ENCODE measurements at places on chromosomes 1 and 21. TPM values are rescaled to one million over a fixed set of nuclear protein-coding genes. Genes with fewer than 3 reads are reported as not detected.

- DNase-seq: peak; percentile 60
Measured at GRCh38 chr1:42456754-42457089, 379 bp downstream of the PPCS start.

- DNase-seq: no peak
Measured at GRCh38 chr1:206023695-206024094, at the start of gene CTSE. CTSE (minus strand) TSS chr1:206023895; CDS start chr1:206023791, 104 bp downstream.

DNA sequence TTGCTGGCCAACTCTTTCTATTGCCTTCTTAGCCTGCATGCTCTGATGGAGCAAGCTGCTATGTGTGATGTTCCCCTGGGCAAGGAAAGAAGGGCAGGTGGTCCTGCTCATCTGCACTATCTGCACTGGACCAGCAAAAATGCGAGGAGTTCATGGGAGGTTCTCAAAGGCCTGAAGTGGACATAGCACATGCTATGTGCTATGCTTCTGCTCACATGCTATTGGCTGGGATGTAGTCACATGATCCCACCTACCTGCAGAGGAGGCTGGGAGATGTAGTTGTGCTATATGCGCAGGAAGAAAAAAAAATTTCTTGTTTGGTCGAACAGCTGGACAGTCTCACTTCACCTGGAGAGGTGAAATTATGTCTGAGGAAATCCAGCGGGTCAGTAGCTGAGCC lies 587.7 kb downstream of the MATN1 start:
- DNase-seq: no peak

GRCh38 chr1:151553659-151554058 lies 13.6 kb downstream of the TUFT1 start:
- DNase-seq: no peak

DNA sequence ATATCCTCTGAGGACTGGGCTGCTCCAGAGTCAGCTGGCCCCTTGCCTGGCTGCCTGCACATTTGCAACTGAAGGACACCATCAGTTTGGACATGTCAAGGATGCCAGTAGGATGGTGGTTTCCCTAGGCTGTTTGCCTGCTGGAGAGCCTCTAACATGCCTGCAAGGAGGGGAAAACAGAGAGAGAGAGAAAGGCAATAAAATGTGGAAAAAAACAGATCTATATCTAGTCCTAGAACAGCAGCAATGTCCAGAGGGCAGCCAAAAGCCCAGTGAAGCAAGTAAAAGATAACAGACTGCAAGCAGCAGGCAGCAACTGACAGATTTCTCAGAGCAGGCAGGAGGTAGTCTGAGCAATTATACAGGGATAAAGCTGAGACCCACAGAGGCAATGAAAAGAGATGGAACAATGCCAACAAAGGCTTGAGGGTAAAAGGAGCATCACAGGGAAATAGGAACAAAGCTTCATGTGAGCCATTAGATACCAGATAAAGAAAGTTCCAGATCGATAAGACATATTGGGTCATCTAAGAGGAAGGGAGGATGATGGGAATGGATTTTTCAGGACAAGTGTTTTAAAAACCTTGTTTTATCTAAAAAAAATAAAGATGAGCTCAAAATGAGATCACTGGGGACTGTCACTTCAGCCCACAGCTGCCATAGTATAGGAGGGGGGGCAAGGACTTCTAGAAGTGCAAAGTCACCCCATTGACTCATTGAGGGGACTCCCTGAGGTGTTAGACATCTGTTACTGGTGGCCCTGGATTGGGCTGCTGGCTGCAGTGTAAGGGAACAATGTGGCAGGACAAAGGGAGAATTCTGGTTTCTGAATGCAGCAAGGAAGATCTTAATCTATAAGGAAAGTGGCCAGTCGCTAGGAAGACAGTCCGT lies 38.6 kb upstream of the GADD45A start:
- DNase-seq: peak; percentile 49

DNA sequence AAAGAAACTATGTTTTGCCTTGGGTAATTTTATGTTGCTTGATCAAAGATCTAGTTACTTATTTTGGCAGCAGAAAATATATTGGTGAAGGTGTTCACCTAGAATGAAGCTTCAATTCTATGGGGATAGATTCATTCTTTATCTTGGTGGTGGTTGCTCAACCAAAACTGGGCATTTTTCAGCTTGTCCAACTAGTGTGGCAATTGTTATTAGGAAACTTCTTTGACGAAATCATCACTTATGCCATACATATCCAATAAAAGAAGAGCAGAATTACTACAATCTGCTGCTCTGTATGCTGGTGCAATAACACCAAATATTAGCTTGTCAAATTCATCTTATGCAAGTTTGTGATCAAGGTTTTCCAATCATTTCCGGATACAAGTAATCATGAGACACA lies 26.8 kb upstream of the TMPRSS15 start:
- no peak for DNase-seq

- no peak for DNase-seq
Measured at GRCh38 chr1:201136355-201137023, 9.5 kb upstream of the ASCL5 start.

GRCh38 chr1:94792473-94793295 lies 27.5 kb upstream of the SLC44A3 start:
- DNase-seq: no peak

GPR161 gene
- 6.0 TPM for total RNA-seq

PTAFR gene
- total RNA-seq: 7.6 TPM

TPTE gene
- not detected for total RNA-seq

FMO1 gene
- not detected for total RNA-seq

C8B gene
- not detected for total RNA-seq

KRTAP12-1 gene
- total RNA-seq: not detected

PLPPR5 gene
- total RNA-seq: not detected

OPRD1 gene
- total RNA-seq: not detected

DNA sequence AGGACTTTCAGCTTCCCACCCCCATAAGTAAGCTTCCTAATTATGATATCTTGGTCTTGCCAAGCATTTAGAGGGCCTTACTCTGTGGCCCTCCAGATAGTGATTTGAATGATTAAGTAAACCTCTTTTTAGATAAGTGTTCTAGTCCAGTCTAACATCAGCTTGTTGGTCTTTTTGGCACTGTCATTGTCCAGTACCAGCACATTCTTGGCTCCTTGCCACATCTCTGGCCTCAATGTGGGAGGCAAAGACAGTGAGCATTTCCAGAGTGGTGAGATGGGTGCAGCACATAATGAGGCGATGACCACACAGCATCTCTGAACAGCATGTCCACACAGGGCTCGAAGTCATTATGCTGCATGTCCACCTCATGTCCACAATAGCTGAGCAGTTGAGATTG lies 6.1 kb downstream of the CAPZA1 start:
- DNase-seq: no peak

DNA sequence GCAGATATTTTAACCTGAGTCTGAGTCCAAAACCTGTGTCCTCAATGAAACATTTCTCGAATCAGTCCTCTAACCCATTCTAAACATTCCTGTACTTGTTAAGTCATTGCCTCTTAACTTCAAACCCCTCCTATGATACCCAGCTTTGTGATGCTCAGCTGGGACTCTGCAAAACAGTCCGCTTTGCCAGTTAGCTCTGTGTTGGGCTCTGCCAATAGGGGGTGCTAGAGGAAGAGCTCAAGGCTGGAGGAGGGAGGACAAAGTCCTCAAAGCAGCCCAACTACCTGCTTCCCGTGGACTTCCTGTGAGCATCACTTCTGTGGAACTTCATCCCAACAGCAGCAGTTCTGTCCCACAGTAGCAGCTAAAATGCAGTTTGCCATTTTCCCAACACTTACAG lies 38.1 kb upstream of the SYT14 start:
- no peak for DNase-seq

- DNase-seq: no peak
Measured at GRCh38 chr1:119556423-119556822, 49.4 kb downstream of the HSD3B1 start.

DNA sequence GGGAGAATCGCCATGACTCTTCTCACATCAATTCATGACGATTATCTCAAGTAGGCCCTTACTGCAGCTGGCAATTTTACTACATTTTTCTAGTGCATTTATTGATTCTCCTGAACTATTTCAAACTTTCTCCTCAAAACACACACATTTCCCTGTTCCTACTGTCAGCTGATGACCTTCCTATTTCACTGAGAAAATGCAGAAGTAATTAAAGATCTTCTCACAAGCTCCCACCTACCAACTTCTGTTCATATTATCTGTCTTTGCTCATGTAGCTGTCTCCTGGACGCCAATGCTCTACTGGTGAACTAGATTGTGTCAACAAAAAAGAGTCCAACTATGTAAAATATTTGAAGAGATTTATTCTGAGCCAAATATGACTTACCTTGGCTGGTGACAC lies 36.4 kb upstream of the FASLG start:
- no peak for DNase-seq

- no peak for DNase-seq
Measured at GRCh38 chr1:33516428-33516827, 44.0 kb downstream of the ZSCAN20 start.

- no peak for DNase-seq
Measured at GRCh38 chr1:54361342-54361741, 44.9 kb downstream of the SSBP3 start.

NUP210L gene
- not detected for total RNA-seq

DNA sequence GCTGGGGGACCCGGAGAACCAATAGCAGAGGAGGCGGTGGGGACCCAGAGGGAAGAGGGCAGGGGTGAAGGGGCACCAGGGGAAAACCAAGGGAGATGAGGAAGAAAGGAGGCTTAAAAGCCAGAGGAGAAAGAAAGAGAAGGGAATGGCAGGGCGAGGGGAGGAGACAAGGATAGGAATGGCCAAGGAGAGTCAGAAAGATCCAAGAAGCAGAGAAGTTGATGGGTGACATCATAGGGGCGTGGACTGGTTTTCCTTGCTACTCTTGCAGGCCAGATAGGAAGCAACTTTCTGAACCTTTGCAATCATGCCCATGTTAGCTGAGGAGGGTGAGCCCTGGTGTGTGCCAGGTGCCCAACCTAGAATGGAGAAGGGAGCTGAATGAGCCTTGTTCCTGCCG lies 5.4 kb downstream of the NPR1 start:
- peak; percentile 50 for DNase-seq

ADIPOR1 gene
- 113 TPM for total RNA-seq

DNA sequence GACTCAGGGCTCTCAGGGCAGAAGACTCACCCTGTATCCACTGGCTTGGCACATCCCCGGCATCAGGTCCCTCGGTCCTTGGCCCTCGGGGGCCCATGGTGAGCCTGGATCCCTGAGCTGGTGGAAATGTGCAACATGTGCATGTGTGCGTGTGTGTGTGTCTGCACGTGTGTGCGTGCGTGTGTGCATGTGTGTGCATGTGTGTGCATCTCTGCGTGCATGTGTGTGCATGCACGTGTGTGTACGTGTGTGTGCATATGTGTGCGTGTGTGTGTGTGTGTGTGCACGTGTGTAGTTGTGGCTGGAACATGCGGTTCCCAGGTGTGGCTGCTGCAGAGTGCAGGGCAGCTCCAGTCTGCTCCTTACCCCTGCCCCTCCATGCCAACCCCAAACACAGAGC lies 51.3 kb downstream of the UMODL1 start:
- DNase-seq: no peak

DNA sequence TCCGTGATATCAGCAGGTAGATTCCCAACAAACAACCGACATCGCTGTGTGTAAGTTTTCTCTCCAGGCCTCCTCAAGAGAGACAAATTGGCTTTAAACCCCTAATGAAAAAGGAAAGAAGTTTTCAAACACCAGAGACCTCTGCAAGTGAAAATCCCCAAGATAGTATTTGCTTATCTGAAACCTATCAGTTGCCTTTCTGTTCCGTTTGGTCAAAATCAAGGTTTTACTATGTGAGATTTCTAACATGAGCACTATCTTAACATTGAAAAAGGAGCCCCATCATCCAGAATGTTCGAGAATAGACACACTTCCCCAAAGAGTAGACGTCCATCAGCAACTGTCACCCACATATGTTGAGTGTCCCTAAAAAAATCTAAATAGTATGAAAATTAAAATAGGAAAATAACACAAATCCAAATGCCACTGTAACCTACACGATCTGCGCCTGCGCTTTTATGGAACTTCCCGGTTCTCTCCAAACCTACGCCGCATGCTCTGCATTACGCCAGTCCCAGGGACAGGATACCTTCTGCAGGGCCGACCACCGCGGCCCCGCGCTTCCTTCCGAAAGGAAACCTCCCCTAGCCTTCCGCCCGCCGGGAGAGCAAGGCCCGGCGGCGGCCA lies 1.4 kb downstream of the SFPQ start:
- DNase-seq: no peak

LHX8 gene
- total RNA-seq: not detected

DNA sequence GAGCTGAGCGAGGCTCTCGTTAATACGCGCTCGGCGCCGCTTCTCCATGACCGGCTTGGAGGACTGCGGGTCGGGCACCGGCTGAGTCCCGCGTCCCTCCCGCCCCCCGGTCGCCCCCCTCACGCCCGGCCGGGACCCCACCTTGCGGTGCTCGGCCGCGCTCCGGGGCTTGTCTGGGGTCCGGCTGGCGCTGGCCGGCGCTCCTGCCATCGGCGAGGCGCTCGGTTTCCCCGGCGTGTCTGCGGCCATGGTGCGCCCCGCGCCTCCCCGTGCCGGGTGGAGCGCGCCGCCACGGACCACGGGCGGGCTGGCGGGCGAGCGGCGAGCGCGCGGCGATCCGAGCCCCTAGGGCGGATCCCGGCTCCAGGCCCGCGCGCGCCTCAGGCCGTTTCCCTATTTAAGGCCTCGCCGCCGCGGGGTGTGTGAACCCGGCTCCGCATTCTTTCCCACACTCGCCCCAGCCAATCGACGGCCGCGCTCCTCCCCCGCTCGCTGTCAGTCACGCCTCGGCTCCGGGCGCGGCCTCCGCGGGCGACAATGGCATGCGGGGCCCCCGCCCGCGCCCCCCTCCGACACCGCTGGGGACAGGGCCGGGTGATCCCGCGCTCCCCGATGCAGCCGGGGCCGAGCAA lies at the start of gene HES4:
HES4 (minus strand) TSS at position 373 of the 632 bp plus-strand sequence; CDS start at position 249, 124 bp downstream.
- DNase-seq: peak; percentile 94

DNA sequence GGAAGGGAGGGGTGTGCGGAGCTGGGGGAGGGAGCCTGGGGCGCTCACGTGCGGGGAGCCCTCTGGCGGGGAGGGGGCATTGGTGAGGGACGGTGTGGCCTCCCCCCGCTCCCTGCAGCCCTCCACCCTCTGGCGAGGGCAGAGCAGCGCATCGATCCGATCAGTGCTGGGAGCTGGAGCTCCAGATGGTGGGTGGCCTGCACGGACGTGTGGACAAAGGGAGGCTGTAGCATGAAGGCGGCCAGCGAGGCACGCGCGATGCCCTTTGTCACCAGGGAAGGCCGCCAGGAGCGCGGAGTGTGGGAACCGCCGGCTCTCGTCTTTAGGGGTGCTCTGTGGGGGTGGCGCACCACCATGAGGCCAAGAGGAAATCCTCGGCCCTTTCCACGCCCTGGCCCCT lies 5.4 kb upstream of the HES5 start:
- DNase-seq: no peak

AMPD1 gene
- total RNA-seq: not detected

DNA sequence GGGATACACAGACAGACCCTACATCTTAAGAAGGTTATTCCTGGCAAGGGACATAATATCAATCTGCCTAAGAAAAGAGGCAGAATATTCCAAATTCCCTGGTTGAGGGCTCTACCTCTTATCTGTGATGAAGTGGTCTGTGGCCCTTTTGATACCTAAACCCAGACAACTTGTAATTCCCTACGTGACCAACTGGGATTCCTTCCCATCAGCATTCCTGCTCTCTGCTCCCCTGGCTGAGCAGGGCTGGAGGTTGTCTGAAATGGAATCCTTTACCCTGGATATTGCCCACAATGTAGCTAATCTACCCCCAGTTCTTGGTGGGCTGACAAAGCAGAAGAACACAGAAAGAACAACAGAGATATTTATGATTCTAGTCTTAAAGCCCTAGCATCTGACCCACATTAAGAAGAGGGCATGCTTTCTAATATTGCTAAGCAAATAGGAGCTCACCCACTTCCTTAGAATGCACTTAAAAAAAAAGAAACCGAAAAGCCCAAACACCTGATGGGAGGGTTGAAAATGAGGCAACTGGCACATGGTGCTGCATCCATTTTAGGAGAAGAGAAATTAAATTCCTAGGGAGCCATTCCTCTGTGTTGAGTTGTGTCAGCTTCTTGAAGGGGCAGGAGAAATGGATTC lies 36.8 kb downstream of the GADD45A start:
- DNase-seq: no peak

All from PC-9 (cell line).